ENCODE measurements at places on chromosomes 4 and X.

DNA sequence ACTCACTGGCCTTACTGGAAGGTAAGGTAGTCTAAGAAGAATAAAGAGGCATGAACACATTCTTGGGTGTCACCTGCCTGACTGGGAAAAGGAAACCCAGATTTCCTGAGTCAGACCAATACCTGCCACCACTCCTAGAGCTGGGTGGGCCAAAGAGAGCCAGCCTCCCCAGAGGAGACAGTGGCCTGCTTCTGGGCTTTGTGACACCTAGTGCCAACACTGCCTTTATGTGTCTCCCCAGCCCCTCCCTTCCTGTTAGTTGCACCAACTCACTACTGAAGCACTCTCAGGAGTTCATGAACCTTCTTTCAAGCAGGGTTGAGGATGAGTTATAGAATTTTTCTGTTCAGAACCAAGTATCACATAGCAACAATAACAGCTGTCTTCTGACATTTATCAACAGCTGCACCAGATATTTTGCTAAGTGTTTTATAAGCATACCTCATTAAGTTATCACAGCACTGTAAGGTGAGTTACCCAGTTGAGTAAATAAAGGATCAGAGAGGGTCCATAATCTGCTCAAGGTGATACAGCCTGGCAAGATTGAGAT lies 77.6 kb upstream of the ETNPPL start:
- DNase-seq, result no peak

- no peak for DNase-seq
These were observed 187.8 kb upstream of the NUDT6 start for GRCh38 chr4:123110147-123110546.

- DNase-seq, result no peak
These were observed 138.4 kb upstream of the ARX start for GRCh38 chrX:25154168-25154567.

- no peak for DNase-seq
These were observed 744 bp downstream of the NPY5R start for GRCh38 chr4:163344147-163345125.

DNA sequence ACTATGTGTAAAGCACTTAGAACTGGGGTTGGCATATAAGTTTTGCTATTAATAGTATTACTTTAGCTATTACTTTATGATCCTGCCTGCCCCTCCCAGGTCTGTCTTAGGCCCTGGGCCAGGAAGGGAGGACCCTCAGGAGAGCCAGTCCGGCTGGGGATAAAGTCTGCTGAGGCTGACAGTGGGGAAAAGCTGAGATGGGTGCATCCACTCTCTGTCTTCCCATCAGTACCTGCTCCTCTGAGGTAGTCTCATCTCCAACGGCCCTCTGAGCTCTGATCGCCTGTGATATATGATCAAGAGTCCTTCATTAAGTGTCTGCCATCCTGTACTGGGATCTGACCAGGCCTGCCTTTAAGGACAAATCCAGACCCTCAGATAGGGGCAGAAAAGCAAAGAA lies 156.5 kb upstream of the PJA1 start:
- DNase-seq, result no peak

DNA sequence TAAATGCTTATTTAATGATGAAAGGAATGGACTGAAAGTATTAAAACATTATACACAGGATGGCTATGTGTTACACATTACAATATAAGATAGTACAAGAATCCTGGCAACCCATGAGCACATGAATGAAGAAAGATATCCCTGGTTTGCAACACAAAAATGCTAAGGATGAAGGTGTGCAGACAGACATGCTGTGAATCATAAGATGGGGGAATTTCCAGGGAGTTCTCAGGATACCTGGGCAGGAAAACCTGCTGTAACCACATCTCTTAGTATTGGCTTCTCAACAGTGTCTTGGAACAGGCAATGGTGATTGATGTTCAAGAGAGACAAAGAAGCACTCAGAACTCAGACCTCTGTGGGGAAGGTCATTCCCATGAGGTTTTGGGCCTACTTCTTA lies 23.9 kb upstream of the ANOS1 start:
- DNase-seq, result no peak

- no peak for DNase-seq
These were observed 22.5 kb downstream of the FAM241A start for GRCh38 chr4:112167794-112168193.

DNA sequence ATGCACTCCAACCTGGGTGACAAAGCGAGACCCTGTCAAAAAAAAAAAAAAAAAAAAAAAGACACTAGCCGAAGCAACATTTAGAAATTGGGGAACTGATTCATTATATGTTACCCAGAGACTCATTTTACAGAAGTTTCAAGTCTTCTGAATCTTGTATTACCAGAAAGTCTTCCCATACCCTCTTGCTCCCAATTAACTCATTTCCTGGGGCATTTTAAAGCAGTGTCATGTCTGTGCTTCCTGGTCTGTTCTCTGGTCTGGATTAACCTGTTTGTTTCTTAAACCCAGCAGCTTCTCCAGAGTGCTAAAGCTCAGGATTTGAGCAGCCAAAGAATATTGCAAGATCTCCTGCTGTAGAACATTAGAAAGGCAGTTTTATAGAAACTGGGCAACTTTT lies 43.7 kb downstream of the FRMPD3 start:
- DNase-seq, result no peak

DNA sequence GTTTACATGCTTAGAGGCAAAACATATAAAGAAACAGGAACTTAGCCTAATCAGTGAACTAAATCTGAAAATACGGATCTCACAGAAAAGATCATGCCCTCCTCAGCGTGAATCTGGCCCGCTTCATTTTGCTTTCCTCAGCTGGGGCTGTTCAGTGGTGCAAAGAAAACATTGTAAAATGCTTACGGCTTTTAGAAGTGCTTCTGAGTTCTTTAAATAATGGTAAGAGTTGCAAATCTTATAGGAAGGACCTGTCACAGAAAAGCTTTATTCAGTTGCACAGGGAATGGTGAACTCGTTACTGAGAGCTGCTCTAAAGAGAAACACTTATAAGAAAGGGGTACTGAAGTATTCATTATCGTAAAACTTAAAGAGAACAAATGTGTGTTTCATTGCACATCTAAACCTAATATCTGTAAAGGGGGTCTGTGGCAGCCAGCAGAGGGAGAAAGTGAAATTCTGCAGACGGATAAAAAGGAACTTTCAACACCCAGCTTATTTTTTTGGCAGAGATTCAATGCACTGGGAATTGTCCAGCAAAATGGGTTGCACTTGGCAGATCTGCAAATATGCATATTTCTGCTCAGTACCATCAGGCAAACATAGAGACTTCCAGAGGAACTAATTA lies 139.2 kb upstream of the ANK2 start:
- DNase-seq, result peak; percentile 25

GRCh38 chrX:2162695-2163094 lies 338.1 kb downstream of the DHRSX start:
- no peak for DNase-seq

DNA sequence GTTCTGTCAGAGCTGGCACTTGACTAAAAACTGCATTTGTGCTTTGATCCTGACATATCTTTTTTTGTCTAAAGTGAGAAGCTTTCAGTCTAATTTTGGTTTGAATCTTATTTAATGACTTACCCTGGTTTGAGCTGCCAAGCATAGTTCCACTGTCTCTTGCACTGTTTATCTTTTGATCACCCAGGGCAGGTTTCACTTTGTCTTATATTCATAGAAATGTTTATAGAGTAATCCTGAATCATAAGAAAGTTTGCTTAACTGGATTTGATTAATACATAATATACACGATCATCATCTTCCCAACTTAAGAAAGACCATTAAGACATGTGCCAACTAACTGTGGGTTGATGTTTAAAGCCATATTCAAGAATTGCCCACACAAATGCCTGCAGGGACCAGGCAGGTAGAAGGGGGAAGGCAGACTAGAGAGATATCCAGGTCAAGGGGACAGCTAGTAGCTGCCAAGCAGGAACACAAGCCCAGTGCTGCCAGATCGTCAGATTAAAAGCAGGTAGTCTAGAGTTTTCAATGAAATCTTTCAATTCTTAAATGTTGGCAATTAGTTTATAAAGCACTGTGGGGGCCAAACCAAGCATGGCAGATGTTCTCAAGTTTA lies 1.9 kb downstream of the GK start:
- no peak for DNase-seq

DNA sequence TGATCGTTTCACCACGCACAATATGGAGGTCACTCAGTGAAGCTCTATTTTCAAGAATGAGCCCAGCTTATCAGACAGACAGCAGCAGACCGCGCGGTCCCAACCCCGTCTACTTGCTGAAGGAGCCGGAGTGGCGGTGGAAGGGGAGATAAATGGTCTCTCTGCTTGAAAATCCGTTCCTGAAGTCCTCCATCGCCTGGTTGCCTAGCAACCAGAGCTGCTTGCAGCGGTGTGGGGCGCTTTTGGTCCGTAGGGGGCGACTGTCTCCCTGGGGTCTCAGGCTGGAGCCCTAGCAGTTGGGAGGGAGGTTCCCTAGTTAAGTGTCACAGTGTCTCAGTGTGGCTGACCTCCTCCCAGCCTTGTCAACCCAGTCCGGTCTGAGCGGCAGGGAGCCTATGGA lies 8.3 kb upstream of the DLG3 start:
- no peak for DNase-seq

- no peak for DNase-seq
These were observed 194.7 kb downstream of the PTTG2 start for GRCh38 chr4:38154681-38155588.

GRCh38 chr4:182189103-182189878 lies 53.9 kb upstream of the TENM3 start:
- peak; percentile 40 for DNase-seq

GRCh38 chr4:78424461-78424860 lies 127.1 kb upstream of the ANXA3 start:
- no peak for DNase-seq

GRCh38 chrX:50865311-50865710 lies 45.2 kb upstream of the BMP15 start:
- no peak for DNase-seq

- no peak for DNase-seq
These were observed 198.6 kb downstream of the ARHGAP24 start for GRCh38 chr4:85673540-85673939.

- DNase-seq, result no peak
These were observed 12.8 kb upstream of the TMEM131L start for GRCh38 chr4:153453402-153453801.

DNA sequence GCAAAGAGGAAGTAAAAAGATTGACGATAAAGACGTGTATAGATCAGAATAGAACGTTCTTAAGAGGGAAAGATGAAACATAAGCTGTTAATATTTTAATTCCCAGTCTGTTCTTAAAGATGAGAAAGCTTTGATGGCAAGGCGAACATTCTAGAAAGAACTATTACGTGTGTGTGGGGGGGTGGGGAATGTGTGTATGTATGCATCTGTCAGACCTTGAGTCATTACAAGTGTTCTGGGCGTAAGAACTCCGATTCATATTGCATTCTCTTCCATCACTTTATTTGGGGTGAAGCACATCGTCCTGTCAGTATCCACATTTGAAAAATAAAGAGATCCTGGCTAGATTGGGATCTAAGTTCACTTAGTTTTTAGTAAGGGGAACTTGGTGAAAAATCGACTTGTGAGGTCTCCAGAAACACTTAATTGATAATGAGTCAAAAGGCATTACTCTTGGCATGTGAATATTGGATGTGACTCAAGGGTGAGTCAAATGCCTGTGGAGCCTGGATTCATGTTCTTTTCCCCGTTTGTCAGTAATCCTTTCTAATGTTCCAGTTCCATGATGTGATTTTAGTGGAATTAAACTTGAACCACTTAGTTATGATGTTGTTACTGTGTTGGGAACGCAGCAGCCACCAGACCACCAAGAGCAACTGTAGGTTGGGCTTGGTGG lies 3.1 kb downstream of the SMS start:
- DNase-seq, result no peak

DNA sequence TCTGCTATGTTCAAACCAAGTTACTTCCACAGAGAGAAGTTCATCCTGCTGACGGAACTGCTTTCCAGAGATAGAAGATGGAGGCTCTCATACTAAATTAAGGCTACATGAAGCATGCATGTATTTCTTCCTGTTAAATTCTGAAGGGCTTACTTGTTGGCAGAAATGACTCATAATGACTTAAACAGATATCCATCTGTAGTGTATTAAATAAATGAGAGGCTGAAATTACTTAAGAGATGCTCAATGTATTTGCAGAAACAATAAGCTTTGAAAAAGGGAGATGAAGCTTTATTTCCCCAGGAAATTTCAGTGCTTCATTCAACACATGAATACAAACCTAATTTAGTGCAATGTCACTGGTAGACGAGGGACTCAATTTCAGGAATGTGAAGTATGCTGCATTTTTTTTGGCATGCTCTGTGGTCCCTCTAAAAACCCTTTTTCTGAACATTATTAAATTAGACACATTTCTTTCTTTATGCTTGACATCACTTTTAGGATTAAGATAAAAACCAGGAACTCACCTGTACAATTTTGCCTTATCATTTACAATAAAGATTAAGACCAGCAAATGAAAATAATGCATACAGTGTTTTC lies 759.1 kb upstream of the POU3F4 start:
- DNase-seq, result no peak

GRCh38 chrX:69319376-69319775 lies 154.1 kb upstream of the PJA1 start:
- DNase-seq, result no peak

- no peak for DNase-seq
These were observed 82.1 kb upstream of the BANK1 start for GRCh38 chr4:101708293-101709039.

DNA sequence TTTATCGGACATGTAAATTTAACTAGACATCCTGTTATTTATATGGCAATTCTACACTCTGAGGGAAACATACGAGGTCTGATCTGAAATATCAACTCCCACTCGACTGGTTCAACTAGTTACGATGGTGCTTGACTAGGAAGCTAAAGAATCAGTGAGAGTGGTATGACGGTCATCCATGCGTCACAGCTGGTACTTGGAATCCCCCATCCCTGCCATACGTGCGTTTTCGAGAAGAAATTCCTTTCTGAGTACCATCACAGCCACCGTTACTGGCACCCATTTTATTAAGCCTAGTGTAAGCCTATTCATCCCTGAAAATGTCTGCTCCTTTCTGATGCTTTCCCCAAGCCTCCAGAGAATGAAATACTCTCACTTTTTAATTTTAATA lies 695 bp upstream of the PIGA start:
- DNase-seq, result peak; percentile 47

DNA sequence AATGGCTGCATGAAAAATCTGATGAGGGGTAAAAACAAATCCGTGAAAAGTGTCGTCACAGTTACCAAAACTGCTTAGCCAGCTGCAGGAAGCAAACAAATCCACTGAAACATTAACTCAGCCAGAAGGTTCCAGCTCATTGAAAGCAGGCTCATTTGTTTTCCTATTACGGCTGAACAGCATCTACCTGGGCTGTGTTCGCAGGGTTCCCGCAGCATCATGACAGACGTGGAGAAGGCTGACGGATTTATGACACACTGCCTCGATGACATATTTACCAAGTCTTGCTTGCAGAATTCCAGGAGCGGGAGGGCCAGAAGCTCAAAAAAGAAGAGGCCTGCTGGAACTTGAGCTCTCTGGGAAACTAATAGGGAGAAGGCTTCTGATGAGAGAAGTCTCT lies 781.1 kb downstream of the RAB28 start:
- DNase-seq, result peak; percentile 0

- DNase-seq, result no peak
These were observed 4.5 kb downstream of the RPL10 start for GRCh38 chrX:154402622-154403127.

GRCh38 chr4:139814323-139815015 lies 148.8 kb downstream of the MGST2 start:
- DNase-seq, result peak; percentile 74

Measured in DMS79 treated with DMSO at 0.1 percent for 48 hours (cell line).